Left hindlimb (tissue), 1 donor: ENCODE measurements at places on chromosomes 3 and 15.

GRCh38 chr3:130081351-130081881, at the start of gene ALG1L2:
Gene ALG1L2, plus strand, starts transcription at chr3:130081831. Its CDS starts 186 bp downstream, at chr3:130082017.
- no peak for DNase-seq

DNA sequence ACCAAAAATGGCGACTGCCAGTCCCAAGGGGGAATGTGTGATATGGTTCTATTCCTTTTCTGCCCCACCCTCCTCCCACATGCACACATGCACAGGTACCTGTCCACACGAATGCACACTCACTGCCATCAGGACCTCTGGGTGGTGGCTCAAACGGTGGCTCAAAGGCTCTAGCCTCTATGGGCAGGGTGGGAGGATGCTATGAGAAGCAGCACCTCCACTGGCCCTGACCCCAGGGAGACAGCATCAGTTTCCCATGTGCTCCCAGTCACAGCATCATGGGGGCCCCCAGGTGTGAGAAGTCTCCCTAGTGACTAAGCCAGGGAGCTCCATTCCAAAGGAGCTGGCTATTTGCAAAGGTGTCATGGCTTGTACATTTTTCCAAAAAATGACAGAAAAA, 15.9 kb downstream of the SEMA3G start:
- DNase-seq = no peak

DNA sequence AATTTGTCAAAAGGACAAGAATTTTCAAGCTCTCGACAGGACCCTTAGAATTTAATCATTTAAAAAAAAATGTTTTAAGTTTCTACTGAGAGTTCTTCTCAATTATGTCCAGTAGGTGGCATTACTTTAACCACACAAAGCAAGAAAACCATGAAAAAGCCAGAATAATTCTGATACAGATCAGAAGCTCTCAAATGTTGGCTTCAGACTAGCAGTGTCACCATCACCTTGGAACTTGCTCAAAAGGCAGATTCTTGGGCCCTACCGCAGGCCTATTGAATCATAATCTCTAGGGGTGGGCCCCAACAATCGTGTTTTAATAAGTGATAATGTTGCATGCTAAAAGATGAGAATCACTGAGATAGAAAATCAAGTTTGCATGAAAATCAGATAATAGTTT, 99.5 kb upstream of the KCNMB2 start:
- no peak for DNase-seq

GRCh38 chr15:97791824-97792792, 168.4 kb upstream of the ARRDC4 start:
- DNase-seq = no peak

DNA sequence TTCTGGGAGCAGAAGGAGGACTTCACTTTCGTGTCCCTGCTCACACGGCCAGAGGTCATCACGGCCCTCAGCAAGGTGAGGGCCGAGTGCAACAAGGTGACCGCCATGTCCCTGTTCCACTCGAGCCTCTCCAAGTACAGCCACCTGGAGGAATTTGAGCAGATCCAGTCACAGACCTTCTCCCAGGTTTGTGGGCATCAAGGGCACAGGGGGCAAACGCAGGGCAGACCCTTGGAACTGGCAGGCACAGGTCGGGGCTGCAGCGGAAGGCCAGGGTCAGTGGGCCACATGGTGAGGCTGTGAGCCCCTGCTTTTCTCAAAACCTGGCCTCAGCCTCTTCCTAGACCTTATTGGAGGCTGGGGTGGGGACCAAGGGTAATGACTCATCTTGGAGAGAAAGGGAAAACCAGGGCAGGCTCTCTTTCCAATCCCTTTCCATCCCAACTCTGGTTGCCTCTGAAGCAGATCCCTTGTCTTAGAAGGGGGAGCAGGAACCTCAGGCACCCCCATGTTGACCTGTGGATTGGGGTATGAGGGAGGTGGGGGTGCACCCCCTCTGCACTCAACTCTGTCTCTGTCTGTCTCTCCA, 29.5 kb downstream of the DNAH1 start:
- no peak for DNase-seq

DNA sequence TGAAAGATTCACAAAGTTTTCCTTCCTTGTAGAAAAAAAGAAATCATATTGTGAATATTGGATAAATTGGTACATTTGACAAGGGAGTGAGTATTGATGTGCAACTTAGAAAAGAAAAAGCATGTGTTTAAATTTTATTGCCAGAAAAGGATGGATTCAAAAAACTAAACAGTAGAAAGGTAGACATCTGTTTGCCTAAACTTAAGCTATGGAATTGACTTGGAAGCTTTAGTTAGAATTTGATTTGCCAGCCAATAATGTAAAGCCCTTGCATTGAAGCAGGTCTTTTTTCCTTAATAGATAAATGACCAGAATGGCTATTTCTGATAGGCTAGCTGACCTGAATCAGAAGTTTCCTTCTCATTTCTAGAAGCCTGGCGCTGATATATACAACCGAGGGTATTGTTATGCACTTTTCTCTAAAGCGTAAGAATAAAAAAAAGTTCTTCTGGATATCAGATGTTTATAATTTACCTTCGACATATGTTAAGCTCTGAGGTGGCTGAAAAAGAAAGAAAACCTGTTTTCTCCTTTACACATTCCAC, 4.2 kb downstream of the RARB start:
- DNase-seq = no peak

DNA sequence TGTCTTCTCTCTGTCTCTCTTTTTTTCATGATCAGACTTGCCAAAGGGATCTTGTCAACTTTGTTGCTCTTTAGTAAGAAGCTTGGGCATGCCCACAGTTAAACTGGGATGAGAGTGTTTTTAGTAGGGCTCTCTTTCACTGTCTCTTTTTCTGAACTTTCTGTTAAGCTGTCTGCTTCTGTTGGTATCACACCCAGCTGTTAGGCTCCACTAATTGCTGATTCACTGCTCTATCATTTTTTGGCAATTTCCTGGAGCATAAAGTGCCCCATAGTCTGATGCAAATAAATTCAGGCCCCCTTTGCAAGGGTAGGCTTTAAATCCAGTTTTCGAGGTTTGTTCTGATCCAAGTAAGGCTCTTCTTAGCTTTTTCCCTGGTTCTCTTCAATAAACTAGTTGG, 360.4 kb upstream of the ADAMTS9 start:
- DNase-seq = no peak

DNA sequence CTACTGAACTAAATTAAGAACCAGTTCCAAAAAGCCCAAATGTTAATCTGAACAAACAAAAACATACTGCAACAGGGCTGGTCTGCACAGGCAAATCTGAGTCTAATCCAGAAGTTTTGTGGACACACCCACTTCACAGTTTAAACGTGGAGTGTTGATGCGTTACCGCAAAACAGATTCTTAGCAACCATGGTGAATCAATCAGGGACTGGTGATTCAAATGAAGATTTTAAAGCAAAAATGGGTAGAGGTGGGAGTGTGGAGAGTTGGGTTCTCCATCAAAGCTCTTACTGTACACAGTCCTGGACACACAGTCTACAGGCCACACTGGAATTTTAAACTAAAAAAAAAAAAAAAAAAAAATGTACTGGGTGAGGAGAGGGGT, 5.2 kb downstream of the ANXA2 start:
- peak; percentile 57 for DNase-seq

DNA sequence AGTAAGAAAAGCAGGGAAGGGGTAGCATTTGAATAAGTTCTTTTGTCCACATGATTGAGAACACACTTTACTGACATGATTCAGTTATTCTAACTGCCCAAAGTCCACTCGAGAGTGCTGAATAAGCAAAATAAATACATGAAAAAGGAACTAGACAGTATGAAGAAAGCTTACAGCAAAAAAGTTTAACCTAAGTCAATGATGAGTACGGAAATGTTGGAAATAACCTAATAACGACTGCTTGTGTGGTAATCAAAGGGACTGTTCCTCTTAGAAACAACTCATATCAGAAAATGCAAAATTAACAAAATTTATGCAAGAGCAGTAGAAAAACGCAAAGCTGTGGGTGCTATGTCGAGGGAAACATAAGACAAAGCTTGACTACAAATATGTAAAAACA, 36.6 kb downstream of the DMXL2 start:
- DNase-seq = no peak

- DNase-seq = no peak
Observed at GRCh38 chr3:46695962-46696894, 2.7 kb upstream of the ALS2CL start.

DNA sequence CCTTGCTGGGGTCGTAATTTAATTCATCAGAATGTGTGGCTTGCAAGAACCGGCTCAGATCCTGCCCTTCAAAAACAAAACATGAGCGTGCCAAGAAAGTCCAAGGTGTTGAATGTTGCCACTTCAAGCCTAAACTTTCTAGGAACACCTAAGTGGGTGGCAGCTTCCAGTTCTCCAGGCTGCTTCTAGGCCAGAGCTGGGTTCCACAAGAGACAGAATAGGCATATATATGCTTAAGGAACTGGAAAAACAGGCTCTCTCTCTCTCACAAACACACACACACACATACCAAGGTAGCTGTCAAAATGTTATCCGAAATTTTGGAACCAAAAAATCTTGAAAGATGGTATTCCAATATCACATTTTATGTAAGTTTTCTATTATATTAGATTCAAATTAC, 890 bp upstream of the ADIPOQ start:
- no peak for DNase-seq
